Activated naive CD4-positive, alpha-beta T cell (primary cell): ENCODE measurements at places on chromosomes 7 and 10.

- no peak for DNase-seq
Measured at GRCh38 chr7:147173883-147174282, 1057.3 kb downstream of the CNTNAP2 start.

- no peak for DNase-seq
Measured at GRCh38 chr10:73855413-73855812, 18.9 kb downstream of the CAMK2G start.

DNA sequence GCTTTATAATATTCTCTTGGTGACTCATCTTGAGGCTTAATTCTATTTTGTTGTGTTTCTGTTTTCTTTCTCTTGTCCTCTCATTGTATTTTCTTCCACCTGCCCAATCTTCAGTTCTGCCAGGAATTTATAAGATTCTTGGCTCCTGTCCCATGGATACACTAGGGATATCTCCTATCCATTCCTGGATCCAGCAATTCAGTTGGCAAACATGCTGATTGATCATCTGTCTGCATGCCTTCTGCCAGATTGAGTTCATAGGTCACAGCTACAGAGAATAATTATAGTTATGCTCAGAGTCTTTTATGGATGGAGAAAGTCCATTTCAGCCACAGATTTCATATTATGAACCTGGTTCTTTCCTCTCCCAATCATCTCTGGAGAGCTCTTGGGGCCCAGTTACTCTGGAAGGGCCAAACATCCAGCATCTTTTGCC is 140.4 kb upstream of the MAGI2 start:
- DNase-seq = no peak

GRCh38 chr7:3193379-3194120 is 107.5 kb upstream of the SDK1 start:
- DNase-seq = no peak

DNA sequence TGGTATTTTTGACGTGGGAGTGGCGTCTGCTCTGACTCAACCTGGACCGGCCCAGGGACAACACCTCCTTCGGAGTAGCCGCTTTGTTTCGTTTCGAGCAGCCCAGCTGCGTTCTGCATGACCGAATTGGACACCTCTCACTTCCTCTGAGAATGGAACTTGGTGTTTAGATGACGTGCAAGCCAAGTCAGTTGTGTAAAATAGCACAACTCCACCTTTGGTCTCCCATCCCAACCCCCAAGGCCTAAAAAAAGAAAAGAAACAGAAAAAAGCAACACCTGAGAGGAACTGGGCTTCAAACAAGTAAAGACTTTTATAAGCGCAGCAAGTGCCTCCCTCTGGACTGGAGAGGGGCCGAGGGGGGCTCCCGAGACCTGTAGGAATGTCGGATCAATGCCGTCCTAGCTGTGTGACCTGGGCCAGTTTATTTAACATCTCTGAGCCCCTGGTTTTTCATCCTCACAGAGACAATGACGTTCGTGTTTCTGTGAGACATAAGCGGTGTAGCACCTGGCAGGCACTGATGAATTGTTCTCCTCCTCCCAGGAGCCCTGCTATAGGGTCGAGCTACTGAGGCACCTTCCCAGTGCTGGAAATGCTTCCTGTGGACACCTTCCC is 52.0 kb upstream of the SMNDC1 start:
- no peak for DNase-seq

- no peak for DNase-seq
Measured at GRCh38 chr10:24642921-24643678, 80.6 kb downstream of the ARHGAP21 start.

- DNase-seq = no peak
Measured at GRCh38 chr7:141659501-141659900, 42.5 kb downstream of the DENND11 start.

DNA sequence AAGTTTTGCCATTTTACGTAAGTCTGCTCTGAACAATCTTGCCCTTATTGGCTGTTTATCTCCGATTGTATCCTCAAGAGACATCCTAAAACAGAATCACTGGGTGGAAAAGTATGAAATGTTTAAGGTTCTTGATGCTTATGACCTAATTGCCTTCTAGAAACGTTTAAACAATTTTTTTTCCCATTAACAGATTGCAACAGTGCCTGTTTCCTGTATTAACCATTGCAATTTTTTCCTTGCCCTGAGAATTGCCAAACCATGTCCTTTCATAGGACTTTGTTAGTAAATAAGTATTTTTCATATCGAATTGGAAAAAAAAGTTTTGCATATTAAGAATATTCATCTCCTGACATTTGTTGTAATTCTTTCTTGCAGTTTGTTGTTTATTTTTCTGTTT is 639.8 kb downstream of the INHBA start:
- no peak for DNase-seq

- DNase-seq = no peak
Measured at GRCh38 chr7:55622241-55622640, 49.9 kb upstream of the VOPP1 start.

DNA sequence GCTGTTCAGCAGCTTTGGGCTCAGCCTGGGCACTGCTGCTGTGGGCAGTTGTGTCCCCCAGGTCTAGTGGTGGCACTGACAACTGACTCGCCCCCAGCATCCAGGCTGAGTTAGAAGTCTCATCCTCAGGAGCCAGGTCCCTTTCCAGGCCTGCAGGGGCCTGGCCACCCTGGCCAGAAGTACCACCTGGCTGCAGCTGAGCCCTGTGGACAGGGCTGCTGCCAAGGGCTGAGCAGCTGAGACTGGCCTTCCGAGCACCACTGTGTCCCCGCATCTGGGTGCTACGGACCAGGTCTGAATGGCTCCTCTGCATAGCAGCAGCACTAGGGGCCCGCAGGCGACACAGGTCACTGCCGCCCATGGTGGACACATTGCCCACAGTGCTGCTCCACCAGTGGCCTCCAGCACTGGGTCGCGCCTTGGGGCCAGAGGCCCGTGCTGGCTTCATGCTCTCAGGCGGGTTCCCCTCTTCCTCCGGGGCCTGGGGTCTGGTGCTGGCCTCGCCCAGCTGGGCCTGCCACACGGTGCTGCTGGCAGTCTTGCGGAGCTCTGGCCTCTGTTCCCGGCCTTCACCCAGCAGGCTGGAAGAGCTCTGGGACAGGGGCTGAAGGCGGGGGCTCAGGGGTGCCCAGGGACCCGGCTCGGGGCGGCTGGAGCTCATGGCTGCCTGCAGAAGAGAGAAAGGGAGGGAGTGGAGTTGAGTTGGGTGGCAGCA is 6.2 kb downstream of the GPRIN2 start:
- DNase-seq = no peak

DNA sequence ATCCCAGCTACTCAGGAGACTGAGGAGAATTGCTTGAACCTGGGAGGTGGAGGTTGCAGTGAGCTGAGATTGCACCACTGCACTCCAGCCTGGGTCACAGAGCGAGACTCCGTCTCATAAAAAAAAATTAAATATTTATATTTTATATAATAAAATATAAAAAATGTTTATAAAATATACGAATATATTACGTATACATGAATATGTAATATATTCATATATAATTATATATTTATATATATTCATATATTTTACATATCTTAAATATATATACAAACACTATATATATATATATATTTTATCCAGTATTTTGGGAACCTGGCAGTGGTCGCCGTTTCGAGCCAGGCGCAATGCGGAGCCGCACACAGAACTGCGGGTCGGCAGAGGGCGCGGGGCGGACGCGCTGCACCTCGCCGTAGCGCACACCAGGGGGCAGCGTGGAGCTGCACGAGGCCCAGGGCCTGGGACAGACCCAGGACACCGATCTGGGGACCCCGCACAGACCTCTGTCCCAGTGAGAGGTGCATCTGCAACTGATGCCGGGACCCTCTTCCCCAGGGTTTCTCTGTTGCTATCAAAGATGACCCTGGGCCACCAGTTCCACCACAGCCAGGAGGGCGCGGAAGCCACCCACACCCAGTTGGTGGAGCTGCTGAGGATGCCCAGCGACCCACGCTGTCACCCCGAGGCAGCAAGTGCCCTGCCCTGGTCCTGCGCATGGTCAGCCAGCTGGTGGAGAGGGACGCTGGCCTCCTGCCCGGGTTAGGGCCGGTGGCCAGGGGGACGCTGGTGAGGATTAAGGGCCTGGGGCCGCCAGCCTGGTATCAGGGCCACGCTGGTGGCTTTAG is 22.7 kb downstream of the AP5Z1 start:
- no peak for DNase-seq

DNA sequence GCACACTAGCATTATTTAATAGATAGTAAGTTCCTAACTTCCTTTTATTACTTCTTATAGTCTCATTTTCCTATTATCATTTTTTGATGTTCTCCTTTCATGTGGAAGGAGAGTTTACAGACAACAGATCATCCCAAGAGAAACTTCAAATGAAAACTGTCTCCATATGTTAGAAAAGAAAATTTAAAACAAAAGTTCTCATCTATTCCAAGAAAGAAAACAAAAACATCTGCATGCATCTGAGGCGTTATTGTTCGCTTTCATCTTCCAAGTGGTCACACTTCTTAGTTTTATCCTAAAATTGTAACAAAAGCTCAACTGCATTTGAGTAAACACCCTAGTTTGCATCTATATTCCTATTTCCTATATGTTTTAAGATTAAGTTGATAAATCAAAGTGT is 126.2 kb downstream of the SEMA3D start:
- no peak for DNase-seq

DNA sequence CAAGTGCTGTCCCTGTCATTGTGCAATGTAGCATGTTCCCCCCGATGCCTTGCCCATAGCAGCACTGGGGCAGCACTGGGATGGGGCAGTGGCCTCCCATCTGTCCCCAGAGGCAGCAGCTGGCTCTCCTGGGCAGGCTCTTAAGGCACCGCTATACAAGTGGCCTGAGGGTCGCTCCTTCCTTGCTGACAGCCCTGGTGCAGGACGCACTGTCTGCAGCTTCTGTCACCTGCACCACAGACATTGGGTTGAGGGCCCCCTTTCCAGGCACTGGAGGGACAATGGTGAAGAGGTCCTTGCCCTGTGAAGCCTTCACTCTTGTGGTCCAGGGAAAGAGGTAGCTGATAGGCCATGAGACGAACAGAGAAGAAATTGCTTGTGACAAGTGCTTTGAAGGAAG is 10.6 kb downstream of the CPSF4 start:
- no peak for DNase-seq

DNA sequence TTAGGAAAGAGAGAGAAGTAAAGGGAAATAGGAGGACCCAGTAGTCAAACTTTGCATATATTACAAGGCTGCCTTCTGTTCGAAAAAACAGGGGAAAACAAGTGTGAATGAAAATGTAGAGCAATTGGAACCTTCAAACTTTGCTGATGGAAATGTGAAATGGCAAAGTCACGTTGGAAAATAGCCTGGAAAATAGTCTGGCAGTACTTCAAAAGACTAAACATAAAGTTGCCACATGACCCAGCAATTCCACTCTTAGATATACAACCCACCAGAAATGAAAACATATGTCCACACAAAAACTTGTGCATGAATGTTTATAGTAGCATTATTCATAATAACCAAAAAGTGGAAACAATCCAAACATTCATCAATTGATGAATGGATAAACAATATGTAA is 78.6 kb upstream of the IFRD1 start:
- DNase-seq = no peak

- DNase-seq = no peak
Measured at GRCh38 chr7:99505324-99505662, 831 bp downstream of the ZKSCAN5 start.

- DNase-seq = no peak
Measured at GRCh38 chr10:79283616-79284015, 63.7 kb upstream of the PPIF start.

GRCh38 chr7:127758105-127758504 is 106.1 kb downstream of the SND1 start:
- DNase-seq = no peak

DNA sequence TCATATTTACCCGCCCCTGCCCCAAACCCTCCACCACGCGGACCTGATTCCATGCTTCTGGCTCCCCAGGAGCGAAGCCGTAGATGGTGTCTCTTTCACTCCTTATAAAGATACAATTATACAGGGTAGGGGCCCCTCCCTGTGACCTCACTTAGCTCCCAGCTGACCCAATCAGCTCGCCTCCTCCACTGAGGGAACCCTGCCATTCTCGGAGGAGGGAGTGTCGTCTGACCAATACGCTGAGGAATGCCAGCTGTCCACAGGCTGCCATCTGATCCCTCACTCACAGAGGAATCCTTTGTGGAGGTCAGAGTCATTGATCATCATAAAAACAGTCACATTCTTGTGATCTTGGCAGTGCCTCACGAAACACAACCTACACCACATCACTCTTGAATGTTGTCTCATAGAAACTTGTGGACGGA is 67.5 kb upstream of the INSIG1 start:
- no peak for DNase-seq

DNA sequence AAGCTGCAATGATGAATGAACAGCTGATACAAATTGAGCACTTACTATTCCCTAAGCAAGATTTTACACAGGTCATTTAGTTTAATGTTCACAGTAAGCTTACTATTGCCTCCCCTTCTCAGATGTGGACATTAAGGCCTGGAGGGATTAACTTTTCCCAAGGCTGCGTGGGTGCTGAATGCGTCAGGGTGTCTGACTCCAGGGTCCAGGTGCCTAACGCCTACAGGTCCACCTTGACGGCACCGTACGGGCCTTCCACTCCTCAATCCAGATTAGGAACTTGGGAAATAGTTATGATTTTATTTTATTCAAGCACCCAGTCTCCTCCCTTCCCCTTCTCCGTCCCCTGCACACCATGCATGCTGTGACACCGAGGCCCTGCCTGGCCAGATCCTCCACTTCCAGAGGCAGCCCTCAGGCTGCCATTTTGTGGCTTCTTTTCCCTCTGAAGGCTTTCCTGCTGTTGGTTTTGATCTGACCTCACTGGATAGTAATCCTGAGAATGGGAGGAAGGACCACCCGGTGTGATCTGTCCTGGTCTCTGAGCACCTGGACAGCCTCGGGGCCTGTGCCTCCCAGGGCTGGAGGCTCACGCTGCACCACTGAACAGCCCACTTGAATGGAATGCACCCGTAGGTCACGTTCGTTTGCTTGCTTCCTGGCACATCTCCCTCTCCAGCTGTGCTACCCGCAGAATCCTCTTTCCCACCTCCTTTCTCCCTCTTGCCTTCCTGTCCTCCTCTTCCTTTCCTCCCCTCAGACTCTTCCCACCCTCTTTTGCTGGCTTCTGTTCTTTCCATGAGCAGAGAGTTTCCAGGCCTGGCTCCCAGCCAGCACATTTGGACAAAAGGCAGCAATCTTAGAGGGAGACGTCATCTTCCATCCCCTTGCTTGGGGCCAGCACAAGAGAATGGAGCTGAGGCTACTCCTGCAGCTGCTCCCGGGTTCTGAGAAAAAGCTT is 14.4 kb downstream of the DENND2A start:
- DNase-seq = no peak

DNA sequence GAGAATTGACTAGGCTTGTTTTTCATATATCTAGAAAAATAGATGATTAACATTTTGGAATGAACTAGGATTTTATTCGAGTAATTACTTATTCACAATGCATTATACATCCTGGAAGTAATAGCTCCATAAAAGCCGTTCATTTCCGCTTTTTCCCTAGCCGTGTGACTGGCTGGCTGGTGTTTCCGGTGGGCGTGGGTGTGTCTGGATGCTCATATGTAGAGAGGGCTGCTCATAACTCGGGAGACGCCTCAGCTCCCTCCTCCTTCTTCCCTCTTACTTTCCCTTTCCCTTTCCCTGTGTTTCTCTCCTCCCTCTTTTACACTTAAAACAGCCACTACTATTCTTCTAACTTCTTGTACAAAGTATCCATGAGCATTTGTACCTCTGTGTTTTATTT is 187.7 kb upstream of the VSTM2A start:
- no peak for DNase-seq

GRCh38 chr7:40470091-40470592 is 335.3 kb downstream of the SUGCT start:
- no peak for DNase-seq
